ENCODE measurements at places on chromosomes 7 and 10.

GRCh38 chr10:79061441-79062315 is 7.1 kb upstream of the ZMIZ1 start:
- peak; percentile 57 for DNase-seq

- no peak for DNase-seq
Observed at GRCh38 chr7:6273380-6273837, 985 bp upstream of the CYTH3 start.

- no peak for DNase-seq
Observed at GRCh38 chr10:131947631-131948347, 33.9 kb downstream of the BNIP3 start.

GRCh38 chr7:121385056-121385799 is 10.9 kb downstream of the FAM3C start:
- no peak for DNase-seq

GRCh38 chr10:84348860-84349259 is 20.5 kb downstream of the CCSER2 start:
- DNase-seq: no peak

DNA sequence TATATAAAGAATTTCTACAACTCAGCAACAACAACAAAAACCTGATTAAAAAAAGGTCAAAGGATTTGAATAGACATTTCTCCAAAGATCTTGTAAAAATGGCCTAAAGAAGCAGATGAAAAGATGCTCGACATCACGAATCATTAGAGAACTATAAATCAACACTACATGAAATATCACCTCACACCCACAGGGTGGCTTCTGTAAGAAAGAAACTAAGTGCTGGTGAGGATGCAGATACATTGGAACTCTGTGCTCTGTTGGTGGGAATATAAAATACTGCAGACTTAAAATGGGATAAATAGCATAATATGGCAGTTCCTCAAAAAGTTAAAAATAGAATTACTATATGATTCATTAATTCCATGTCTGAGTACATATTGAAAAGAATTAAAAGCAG is 38.3 kb upstream of the CDCA7L start:
- no peak for DNase-seq

- DNase-seq: no peak
Observed at GRCh38 chr7:12475362-12476063, 71.8 kb upstream of the VWDE start.

GRCh38 chr10:124114696-124115095 is 21.3 kb upstream of the CHST15 start:
- DNase-seq: no peak

DNA sequence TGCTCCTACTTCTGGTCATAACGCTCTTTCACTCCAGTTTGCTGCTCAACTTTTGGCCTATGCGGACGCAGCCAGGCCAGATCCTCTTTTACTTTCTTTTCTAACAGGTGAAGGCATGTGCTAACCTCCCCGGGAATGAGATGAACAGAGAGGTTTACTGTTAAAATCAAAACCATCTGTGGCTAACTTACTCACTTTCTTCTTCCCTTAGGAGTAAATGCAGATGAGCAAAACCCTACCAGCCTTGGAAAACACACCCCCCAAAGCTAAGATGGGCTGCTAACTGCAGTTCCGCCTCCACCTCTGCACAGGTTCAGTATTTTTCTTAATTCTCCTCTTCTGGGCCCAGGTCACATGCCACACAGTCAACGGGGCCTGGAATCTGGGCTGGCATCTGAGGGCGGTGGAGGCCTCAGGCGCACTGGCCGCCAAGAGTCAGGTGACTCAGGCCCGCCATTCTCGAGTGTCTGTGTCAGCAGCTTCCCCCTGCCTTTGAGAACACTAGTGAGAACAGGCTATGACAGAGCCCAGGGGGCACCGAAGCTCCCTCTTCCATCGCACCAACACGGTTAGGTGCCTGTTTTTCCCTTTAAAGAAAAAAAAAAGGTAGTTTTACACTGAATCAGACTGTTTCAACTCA is 11.1 kb downstream of the FAM53B start:
- DNase-seq: no peak

GRCh38 chr7:26538689-26539088 is 247.0 kb downstream of the SNX10 start:
- no peak for DNase-seq

- no peak for DNase-seq
Observed at GRCh38 chr7:69982197-69982596, 383.9 kb downstream of the AUTS2 start.

DNA sequence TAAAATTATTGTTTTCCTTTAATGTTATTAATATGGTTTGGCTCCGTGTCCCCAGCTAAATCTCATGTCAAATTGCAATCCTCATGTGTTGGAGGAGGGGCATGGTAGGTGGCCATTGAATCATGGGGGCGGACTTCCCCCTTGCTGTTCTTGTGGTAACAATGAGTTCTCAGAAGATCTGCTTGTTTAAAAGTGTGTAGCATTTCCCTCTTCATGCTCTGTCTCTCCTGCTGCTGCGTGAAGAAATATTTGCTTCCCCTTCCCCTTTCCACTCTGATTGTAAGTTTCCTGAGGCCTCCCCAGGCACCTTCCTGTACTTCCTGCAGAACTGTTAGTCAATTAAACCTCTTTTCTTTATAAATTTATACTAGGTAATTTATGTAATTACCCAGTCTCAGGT is 27.5 kb downstream of the VIM start:
- DNase-seq: no peak

- DNase-seq: no peak
Observed at GRCh38 chr10:80410578-80411145, 2.3 kb downstream of the PRXL2A start.

DNA sequence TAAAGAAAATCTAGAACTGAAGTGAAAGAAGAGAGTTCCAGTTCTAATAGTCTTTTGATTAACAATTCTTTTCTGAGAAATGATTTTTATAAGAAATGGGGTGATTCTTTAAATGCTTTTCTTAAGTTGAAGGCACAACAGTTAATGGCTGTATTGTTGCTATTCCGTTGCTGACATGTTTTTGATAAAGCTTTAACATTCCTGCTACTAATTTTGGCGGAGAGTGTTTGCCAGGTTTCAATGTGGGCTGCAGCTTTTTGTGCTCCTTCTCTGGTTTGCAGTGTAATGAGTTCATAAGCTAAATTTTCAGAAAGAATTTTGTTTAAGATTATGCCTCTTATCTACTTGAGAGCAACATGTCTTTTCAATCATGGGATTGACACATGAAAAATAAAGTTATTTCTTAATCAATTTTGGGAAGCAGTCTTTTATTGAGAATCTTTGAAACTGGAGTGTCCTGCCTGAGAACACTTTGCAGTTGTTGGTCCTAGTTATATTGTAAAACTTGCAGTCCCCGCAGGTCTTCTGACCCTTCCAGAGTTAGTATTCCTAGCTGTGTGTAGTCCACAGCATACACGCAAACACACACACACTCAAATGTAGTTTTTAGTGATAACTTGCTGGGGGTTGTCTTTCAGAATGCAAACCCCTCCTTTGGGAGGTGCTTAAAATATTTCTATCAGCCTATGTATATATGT is 56.7 kb downstream of the COL17A1 start:
- no peak for DNase-seq

- DNase-seq: no peak
Observed at GRCh38 chr7:48052748-48053147, 17.4 kb downstream of the C7orf57 start.
